ENCODE measurements at places on chromosomes 13 and 19.

DNA sequence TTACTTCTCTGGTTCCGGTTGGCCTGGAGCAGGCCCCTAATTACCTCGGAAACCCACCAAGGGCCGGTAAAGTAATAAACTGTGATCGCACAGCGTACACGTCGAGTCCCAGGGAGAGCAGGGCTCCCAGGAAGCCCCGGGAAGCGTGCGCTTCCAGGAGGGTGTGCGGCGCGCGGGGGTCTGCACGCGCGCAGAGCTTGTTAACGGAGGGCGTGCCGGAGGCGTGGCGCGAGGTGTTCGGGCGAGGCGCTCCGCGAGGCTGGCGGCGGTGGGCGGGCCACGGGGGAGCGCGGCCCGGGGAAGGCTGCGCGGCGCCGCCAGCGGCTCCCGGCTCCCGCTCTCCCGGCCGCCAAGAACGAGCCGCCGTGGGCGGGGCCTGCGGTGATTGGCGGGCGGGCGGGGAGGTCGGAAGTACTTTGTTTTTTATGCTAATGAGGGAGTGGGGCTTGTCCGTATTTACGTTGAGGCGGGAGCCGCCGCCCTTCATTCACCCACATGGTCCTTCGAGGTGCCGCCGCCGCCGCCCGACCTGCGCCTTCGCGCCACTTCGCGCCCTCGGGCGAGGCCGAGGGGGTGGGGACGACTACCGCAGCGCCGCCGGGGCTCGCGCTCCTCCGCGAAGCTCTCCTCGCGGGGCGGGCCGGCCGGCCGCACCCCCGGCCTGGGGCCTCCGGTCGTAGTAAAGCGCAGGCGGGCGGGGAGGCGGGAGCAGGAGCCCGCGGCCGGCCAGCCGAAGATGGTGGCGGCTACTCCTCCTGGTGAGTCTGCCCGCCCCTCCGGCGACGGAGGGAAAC, at the start of gene MIR17HG:
MIR17HG (plus strand) TSS at position 486 of the 794 bp plus-strand sequence.
- peak; percentile 88 for DNase-seq

GRCh38 chr19:29771708-29772414, 39.9 kb upstream of the CCNE1 start:
- peak; percentile 14 for DNase-seq

DNA sequence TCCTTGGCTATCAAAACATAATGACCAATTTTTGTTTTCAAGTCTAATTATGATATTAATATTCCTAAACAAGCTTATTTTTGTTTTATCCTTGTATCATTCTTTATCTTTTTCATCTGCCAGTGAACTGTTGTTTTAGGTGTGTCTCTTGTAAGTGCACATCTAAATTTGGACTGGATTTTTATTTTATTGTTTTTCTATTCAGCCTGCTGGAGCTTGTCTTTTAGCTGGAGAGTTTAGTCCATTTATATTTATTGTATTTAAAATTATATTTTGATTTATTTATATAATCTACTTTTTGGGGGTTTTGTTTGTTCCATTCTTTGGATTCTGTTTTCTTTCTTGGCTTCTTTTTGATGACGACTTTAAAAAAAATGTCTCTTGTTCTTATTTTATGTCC, 159.0 kb downstream of the PCCA start:
- DNase-seq: no peak

- DNase-seq: no peak
Observed at GRCh38 chr13:28117689-28118377, 17.5 kb upstream of the FLT3 start.

DNA sequence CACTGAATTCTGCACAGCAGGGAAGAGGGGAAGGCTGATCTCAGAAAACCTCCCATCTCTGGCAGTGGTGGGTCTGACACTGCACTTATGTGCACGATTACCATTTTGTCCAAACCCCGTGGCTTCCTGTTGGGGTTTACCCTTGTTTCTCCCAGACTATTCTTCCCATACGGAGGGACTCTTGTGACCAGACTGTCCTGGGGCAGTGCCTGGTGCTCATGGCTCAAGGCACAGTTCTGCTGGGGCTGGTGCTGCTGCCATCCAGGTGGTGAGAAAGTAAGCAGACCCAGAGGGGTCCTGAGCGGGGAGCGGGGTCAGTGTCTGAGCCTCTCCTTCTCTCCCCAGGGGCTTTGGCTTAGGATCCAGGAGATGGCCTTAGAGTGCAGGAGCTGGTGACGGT, 5.1 kb upstream of the SIGLEC9 start:
- DNase-seq: no peak

DNA sequence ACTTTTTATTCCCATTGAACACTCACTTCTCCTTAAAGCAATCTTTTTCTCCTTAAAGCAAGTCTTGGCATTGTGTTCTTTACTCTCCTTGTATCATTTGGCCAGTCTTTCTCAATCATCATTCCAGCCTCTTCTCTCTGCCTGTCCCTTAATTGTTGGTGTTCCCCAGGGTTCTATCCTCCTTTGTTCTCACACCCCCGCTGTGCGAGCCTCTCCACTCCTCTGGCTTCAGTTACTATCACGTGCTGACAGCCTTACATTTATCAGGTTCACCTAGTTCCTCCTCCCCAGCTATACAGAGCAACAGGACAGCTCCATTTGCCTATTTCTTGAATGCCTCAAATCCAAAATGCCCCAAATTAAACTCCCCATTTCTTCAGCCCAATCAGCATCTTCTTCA, 24.6 kb downstream of the CYSLTR2 start:
- DNase-seq: no peak

DNA sequence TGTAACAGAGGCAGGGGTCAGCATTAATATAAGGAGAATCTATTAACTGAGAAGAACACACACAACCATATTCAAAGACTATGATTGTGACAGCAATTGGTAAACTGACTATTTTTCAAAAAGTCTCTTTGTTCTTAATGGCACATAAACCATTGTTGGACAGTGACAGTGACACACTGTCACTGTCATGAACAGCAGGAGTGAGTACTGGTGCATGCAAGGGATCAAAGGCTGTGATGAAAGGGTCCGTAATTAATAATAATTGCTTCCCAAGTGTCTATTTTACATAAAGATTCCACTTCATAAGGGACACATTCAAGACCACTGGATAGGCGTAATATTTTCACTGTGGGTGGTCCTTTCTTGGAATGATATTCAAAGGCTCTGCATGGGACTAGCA, 50.7 kb downstream of the LHFPL6 start:
- no peak for DNase-seq

- DNase-seq: no peak
Observed at GRCh38 chr13:98557937-98558792, 18.7 kb downstream of the STK24 start.

GRCh38 chr13:44874886-44875630, 114.2 kb downstream of the NUFIP1 start:
- DNase-seq: no peak

- DNase-seq: no peak
Observed at GRCh38 chr13:51417716-51418115, 35.1 kb downstream of the INTS6 start.

DNA sequence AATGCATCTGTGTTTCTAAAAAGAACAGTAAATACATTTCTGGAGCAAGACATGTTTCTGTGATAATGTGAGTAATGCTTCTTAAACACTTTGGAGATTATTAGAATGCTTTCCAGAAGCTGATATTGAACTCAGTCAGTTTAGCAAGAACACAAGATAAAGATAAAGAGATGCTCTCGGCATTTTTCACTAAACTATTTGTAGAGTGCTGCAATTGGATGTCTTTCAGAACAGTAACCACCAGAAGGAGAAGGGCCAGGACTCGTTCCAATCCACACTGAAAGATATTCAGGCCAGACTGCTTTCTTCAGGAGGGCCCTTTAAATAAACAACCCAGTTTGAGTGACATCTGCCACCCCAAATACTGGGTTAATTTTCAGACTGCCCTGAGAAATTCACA, 456.0 kb downstream of the TBC1D4 start:
- DNase-seq: no peak

DNA sequence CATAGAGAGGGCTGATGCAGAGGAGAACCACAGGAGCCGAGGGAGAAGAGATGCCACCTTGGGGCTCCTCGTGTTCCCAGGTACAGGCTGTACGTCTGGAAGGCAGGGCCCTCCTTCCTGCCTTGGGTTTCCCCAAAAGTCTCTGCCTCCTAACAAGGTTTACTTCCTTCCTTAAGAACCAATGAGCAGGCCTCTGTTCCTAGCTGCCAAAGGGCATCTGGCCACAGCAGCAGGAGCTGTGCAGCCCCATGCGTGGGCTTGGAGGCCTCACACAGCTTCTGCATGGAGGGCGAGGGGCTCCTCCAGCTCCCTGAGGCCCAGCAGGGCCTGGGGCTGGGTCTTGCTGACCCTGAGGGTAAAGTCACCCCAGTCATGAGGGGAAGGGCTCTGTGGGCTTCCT, 40.6 kb upstream of the TSHZ3 start:
- no peak for DNase-seq

DNA sequence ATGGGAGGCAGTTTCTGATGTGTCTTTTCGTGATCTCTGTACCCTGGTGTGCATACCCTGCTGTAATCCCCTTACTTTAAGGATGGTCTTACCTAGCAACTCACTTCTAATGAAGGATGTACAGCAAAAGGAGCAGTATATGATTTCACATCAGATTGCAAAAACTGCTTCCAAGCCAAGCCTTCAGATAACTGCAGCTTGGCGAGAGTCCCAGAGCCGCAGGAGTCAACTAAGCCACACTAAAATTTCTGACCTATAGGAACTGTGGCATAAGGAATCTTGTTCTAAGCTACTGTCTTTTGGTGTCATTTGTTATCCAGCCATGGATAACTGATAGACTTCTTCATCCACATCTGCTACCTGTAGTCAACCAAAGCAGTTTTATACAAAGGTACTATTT, 496.7 kb downstream of the GPC6 start:
- DNase-seq: no peak

DNA sequence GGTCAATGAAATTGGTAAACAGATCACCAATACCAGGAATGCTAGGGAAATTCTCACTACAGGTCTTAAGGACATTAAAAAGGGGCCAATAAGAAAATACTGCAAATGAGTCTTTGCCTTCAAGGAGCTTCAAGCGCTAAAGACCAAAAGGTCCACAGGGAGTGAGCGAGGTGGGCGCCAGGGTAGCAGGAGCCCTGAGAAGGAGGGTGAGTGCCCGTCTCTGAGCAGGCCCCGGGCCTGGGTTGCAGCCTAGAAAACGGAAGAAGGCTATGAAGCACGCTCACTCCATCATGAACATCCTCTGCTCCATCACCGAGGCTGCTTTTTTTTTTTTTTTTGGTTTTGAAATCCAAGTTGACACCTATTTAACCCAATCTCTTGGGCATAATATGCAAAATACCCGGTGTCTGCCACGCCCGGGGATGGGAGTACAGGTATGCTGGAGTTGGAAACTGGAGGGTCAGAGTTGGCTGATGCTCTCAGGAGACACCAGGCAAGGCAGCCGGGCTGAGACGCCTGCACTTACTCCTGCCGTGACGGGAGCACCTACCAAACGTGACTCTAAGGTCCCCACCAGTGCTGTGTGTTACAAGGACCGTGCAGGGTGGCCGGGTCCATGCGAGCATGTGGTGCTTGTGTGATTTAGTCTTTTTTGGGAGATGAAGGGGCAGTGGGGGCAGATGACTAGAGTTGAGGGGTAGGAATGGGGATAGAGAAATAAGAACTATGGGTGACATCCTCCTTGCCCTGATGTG, 66.9 kb downstream of the KLF2 start:
- DNase-seq: no peak

DNA sequence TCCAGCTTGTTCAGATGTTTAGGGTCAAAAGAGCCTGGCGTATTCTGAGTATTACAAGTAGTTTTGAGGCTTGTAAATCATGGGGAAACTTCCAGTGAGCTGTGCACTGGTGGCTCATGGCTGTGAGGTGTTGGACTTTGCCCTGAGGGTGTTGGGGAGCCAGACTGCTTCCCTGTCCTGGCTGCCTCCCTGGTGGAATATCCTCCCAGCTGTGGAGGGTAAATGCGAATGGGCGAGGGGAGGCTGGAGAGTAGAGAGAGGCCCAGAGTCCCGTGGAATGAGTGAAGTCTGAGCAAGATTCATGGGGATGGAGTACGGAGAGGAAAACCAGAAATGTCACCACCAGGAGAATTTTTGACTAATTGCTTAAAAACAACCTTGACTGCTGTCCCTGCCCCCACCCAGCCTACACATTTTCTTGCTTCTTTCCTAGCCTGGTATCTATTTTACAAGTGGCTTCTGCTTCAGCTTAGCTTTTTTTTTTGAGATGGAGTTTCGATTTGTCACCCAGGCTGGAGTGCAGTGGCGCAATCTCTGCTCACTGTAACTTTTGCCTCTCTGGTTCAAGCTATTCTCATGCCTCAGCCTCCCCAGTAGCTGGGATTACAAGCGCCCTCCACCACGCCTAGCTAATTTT, 3.7 kb downstream of the SNRPA start:
- peak; percentile 19 for DNase-seq

GRCh38 chr19:30332445-30333234, 39.5 kb upstream of the ZNF536 start:
- DNase-seq: no peak

GRCh38 chr19:33499248-33499647, 22.3 kb downstream of the PEPD start:
- no peak for DNase-seq

- no peak for DNase-seq
Observed at GRCh38 chr13:41931337-41931736, 29.6 kb downstream of the VWA8 start.

- DNase-seq: no peak
Observed at GRCh38 chr13:84129966-84130365, 247.7 kb upstream of the SLITRK1 start.

DNA sequence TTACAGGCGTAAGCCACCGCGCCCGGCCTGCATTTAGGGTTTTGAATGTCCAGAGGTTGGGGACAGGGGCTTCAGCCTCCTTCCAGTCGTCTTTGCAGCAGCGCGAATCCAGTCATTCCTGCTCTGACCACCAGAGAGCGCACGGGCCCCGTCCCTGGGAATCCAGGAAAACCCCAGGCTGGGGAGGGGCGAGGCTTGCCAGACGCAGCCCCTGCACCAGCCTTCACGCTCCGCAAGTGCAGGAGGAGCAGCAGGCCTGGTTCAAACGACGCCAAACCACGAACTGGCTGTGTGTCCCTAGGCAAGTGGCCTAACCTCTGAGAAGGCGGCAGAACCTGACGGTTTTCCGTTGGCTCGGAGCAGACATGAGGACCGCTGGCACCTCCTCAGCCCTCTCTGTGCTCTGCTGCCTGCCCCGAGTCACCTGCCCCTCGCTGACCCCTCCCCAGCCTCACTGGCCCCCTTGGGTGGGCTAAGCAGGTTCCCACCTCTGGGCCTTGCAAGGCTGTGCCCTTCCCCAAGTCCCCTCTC, 2.0 kb upstream of the RNF126 start:
- peak; percentile 84 for DNase-seq

- no peak for DNase-seq
Observed at GRCh38 chr19:28883241-28883693, 329.7 kb downstream of the UQCRFS1 start.

- no peak for DNase-seq
Observed at GRCh38 chr13:77040076-77040475, 13.1 kb upstream of the FBXL3 start.

- no peak for DNase-seq
Observed at GRCh38 chr13:24858953-24859352, 95.0 kb downstream of the RNF17 start.

- DNase-seq: no peak
Observed at GRCh38 chr19:7507884-7508283, 8.0 kb upstream of the ZNF358 start.
